HEK293T (cell line): ENCODE measurements at places on chromosomes 5 and 9.

GRCh38 chr9:38026021-38026809, 42.8 kb downstream of the SHB start:
- DNase-seq: peak; percentile 31

GRCh38 chr5:368183-369084, 46.9 kb downstream of the AHRR start:
- DNase-seq: no peak

DNA sequence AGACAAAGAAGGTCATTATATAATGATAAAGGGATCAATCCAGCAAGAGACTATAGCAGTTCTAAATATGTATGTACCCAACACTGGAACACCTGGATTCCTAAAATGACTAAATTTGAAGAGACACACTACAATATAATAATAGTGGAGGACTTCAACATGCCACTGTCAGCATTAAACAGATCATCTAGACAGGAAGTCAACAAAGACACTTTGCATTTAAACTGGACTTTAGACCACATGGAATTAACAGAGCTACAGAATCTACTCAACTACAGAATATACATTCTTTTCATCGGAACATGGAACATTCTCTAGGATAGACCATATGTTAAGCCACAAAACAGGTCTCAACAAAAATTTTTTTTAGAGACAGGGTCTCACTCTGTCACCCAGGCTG, 58.3 kb upstream of the TLX3 start:
- DNase-seq: no peak

- no peak for DNase-seq
These were observed 61.7 kb upstream of the PSD2 start for GRCh38 chr5:139733698-139734538.

- DNase-seq: no peak
These were observed 18.9 kb downstream of the SQSTM1 start for GRCh38 chr5:179839328-179840256.

DNA sequence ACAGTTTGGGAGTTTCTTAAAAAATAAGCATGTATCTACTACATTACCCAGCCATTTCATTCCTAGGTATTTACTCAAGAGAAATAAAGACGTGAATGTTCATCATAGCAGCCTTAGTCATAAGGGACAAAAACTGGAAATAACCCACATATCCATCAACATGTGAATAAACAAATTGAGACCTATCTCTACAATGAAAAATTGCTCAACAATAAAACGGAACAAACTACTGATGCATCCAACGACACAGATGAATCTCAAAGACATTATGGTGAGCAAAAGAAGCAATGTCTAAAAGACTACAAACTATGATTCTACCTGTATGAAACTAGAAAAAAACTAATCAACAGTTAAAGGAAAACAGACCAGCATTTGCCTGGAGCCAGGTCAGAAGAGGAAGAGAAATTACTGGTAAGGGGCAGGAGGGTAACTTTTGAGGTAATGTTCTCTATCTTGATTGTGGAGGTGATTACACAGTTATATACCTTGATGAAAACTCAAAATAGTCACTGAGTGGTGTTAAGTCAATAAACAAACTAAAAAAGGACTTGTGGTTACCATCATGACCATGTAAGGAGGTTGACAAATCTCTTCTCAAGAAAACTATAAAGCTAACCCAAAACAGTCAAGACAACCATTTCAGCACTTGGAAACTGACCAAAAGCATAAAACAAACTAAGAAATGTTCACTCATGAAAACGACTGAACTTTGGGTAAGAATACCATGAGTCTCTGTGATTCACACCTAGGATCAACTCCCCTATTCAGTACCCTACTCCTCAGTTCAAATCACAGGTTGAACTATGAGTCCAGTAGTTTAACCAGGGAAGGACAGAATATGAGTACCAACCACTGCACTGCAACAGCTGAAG, 10.4 kb downstream of the UIMC1 start:
- DNase-seq: no peak

GRCh38 chr9:81682797-81683196, 6.5 kb downstream of the TLE1 start:
- no peak for DNase-seq

DNA sequence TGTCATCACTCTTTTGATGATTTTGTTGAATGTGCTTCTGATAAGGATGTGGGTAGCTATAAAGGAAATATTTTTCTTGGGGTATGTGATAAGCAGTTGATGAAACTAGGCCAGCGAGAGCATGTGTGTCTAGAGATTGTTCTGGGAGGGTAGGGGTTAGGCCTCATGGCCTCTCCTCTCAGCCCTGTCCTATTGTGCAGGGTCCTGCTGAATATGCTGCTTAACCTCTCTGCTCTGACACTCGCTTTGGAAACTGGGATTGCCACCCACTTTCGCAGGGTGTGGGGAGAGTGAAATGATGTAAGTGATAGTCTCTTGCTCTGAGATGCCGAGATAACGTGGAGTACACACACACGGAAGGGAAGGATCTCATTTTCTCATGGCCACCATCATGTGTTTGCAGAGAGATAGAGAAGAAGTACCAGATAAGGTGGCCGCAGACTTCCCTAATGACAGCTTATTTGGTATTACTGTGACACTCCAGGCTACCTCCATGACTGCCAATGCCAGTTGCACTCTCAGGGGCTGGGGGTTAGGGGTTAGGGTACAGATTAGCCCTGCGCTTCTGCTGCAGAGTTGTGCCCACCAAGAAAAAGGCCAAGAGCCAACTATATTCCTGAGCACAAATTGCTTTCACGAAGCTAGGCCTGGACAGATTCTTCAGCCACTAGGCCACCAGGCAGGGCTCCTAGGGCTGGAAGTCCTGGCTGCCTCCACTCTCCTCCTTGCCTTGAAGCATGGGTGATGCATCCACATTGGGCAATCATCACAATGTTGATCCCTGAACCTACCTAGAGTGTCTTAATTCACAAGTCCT, 25.2 kb upstream of the TNFAIP8 start:
- DNase-seq: no peak

- no peak for DNase-seq
These were observed 107.7 kb downstream of the CCDC192 start for GRCh38 chr5:127810707-127811490.

- no peak for DNase-seq
These were observed 356.0 kb upstream of the ISL1 start for GRCh38 chr5:51027271-51027670.

GRCh38 chr5:1723476-1723875, 76.2 kb downstream of the MRPL36 start:
- DNase-seq: no peak

DNA sequence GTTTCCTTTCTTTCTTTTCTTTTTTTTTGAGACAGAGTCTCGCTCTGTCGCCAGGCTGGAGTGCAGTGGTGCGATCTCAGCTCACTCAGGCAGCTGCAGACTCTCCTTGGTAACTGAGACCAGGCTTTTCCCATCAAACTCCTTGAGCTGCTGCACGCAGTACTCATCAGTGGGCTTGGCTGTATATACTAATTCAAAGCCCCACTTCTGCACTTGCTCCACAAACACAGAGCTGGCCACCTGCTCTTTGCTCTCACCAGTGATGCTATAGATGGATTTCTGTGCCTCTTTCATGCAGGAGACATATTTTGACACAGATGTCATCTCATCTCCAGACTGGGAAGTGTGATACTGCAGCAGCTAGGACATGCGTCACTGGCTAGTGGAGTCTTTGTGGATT, 252.7 kb downstream of the AP3B1 start:
- no peak for DNase-seq

GRCh38 chr5:24480952-24481351, 163.8 kb downstream of the CDH10 start:
- DNase-seq: no peak

DNA sequence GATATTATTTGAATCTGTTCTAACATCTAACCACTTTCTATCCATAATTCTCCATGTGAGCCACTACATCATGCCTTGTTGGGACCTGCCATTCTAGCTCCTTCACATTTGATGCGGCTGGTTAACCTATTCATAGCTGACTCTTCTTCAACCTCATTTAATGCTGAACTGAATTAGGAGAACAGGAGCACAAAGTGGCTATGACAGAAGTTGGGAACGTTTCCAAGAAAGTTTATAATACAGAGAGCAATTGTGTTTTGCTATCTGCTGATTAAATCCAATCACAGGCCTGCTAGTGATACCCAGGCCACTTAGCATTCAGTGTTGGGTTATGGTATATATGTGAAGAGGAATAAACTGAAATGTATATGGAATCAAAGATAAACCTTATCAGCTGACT, 440.3 kb downstream of the PTPRD start:
- no peak for DNase-seq

GRCh38 chr9:109787735-109788134, 7.7 kb downstream of the PALM2AKAP2 start:
- no peak for DNase-seq

DNA sequence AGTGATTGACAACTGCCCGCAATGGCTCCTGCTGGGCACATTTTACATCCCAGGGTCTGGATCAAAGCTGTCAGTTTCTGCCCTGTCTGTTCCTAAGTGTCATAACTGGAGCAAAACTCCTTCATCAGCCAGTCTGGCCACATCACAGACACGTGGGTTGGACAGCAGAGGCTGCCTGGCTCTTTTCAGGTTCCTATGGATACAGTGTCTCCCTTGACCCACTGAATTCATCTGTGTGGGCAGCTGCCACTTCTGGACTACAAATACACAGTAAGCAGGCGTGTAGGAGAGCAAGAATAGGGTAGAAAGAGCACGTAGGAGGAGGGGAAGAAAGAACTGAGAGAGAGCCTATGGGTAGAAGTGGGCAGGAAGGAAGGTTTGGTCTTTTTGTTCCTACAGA, 238.0 kb downstream of the ENC1 start:
- no peak for DNase-seq

- DNase-seq: no peak
These were observed 511.5 kb downstream of the FOXD4L5 start for GRCh38 chr9:64773491-64773931.

GRCh38 chr5:84249918-84250630, 134.6 kb downstream of the EDIL3 start:
- DNase-seq: no peak

GRCh38 chr9:72622186-72622585, 100.8 kb downstream of the TMC1 start:
- no peak for DNase-seq

DNA sequence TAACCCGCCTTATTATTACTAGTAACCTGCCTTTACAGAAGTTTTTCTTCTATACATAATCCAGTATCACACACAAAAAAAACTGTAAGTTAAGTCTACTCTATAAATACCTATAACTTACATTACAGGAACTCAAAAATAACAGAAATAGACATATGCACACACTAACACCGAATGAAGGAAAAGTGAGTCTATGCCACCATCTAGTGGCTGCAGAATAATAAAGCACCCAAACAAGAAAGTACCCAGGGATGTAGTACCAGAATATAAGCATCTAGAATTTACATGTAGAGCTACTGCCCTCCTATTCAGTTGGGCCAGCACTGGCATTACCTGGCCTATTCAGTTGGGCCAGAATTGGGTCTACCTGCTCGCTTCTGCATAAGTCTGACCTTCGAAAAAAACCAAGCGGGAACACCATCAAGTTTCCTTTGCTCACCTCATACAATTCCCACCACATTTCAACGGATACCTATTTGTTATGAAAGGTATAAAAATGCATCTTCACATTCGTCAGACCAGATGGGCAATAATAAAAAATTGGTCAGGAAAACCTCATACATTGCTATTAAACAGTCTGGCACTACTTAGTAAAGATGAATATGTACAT, 4.0 kb upstream of the NIPSNAP3A start:
- peak; percentile 45 for DNase-seq

- no peak for DNase-seq
These were observed 76.2 kb upstream of the IL6ST start for GRCh38 chr5:56070851-56071465.

DNA sequence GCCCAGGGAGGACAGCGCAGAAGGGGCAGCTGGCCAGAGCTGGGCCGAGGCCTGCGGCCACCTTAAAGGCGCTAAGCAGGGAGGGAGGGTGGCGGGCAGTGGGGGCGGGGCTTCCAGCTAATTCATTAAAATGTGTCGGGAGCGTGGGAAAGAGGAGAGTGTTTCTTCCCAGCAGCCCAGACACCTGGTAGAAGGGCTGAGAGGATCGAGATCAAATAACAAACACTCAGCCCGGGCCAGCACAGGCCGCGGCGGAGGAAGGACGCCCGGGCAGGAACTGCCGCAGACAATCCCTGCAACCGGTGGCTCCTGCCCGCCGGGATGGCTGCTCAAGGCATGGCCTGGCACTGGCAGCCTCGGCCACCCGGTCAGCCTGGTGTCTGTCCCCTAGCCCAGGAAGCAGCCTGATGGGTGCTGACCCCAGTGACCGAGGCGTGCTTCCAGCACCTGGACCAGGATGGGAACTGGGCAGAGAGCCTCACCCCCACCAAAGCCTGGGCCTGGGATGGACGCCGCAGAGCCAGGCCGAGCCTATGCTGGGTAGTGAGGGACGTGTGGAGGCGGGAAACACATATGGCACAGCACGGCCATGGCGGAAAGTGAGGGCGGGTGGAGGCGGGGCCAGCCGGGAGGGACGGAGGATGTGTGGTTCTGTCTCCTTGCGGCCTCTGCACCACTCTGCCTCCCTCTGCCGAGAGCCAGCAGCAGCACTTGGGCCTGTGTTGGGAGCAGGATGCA, 3.2 kb upstream of the NRARP start:
- no peak for DNase-seq

- DNase-seq: no peak
These were observed 150.6 kb downstream of the MACIR start for GRCh38 chr5:103409013-103409670.

GRCh38 chr9:97807681-97808080, 45.3 kb upstream of the FOXE1 start:
- no peak for DNase-seq

- DNase-seq: no peak
These were observed 99.1 kb downstream of the ENC1 start for GRCh38 chr5:74541381-74541781.

GRCh38 chr5:132485641-132486317, 4.8 kb downstream of the IRF1 start:
- no peak for DNase-seq

DNA sequence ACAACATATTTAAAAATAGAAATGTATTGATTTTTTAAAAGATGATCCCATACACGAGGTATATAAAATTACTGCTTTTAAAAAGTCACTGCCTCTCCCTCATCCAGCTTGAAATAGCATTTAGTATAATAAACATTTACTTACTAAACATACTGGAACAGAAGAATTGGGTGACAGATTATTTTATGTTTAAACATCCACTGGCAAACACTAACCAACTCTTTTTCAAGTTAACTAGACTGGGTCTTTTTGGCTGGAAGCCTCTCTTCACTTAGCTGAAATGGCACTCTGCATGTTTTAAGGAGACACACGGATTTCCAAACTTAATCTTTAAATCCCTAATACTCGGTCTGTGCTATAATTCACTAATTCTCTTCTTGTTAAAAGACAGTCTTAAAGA, 19.0 kb downstream of the CTXN3 start:
- no peak for DNase-seq

- DNase-seq: no peak
These were observed 749.2 kb downstream of the TLE4 start for GRCh38 chr9:80320916-80321315.

- no peak for DNase-seq
These were observed 37.6 kb downstream of the STC2 start for GRCh38 chr5:173290477-173291131.
